Suprapubic skin (tissue), 4 donors: ENCODE measurements at places on chromosomes 12 and 14.

DNA sequence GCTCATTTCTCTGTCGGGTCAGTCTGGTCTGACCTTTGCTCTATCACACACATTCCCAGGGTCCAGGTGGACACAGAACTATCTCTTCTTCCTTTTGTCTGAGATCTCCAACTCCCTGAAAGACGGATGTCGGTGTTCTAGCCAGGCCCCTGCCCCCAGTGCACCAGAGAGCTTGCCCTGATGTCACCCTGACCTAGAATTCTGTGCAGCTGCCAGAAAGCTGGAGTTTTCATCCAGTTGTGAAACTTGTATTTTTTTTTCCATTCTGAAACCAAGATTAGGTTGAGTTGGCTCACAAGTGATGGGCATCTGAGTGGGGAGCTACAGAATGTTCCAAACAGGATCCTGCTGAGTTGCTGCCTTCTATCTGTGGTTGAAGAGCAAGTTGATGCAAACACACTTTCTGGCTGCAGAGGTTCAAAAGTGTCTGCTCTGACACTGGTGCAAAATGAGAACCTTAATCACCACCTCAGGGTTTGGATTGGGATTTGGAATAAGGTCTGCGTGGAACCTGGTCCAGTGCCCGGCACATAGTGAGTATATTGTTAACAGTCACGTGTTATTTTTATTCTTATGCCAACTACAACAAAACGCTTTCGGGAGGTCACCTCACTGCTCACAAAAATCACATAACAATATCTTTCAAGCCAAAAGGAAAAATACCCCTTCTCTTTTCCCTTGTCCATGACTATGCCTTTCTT lies 211.5 kb downstream of the SLC15A4 start:
- DNase-seq = no peak

DNA sequence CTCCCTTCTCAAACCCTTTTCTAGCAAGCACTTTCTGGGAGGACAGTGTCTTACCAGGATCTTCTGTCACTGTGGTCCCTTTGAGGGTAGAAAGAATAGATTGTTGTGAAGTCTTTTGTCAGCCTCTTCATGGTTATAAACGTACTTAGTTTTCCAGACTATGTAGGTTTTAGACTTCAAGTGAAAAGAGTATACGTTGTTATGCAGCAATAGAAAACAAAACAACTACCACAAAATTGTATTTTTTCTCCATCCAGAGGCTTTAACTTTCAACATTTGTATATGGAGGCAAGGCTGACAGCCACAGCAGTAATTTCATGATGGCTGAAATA lies 23.7 kb downstream of the PRKCH start:
- no peak for DNase-seq

GRCh38 chr14:49425921-49426320 lies 160.3 kb downstream of the RPS29 start:
- no peak for DNase-seq

- no peak for DNase-seq
Measured at GRCh38 chr14:68418174-68419118, 374.4 kb downstream of the ZFP36L1 start.

DNA sequence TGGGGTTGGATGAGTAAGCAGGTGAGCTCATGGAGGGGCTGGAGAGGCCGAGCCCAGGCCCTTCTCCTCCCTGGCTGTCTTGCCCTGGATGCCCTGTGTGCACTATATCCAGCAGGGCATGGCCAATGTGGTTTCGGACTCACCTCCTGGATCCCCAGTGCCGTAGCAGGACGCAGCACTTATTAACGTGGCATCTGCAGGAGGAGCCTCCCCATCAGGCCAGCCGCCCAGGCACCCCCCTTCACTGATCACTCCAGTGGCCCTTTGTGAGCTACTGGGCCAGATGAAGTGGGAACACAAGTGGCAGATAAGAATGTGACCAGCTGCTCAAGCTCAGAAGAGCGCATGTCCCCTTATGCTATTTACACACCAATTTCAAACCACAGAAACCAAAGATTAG lies 43.1 kb upstream of the DICER1 start:
- no peak for DNase-seq

GRCh38 chr12:66755727-66756395 lies 77.0 kb upstream of the GRIP1 start:
- no peak for DNase-seq

GRCh38 chr14:105529569-105530284 lies 3.3 kb downstream of the TMEM121 start:
- no peak for DNase-seq
